Natural killer cell (primary cell): ENCODE measurements at places on chromosomes 16 and 17.

DNA sequence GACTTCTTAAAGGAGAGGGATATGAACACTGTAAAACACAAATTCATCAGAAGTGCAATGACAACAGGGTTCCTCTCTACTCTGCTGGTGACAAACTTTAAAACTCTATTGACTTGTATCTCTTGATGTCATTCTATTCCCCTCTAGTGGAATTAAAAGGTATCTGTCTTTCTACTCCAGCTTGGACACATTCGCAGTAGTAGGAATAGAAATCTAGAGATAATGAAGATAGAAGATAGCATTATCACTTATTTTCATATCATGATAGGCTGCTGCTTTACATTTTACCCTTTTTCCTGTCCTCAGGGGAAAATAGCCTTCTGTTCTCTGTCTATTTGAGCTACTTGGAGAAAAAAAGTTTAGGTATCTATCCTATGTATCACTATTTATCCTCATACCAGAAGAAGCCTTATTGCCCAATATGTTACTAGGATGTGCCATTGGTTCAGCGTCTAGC is 209.6 kb upstream of the CACNG5 start:
- no peak for DNase-seq

GRCh38 chr17:28954886-28955285 is 3.6 kb upstream of the PHF12 start:
- no peak for DNase-seq

- no peak for DNase-seq
These were observed 15.7 kb upstream of the MTSS2 start for GRCh38 chr16:70701596-70701995.

GRCh38 chr16:27421961-27422740 is 20.2 kb downstream of the IL21R start:
- DNase-seq, result no peak

GRCh38 chr16:79272141-79272577 is 328.4 kb downstream of the MAF start:
- peak; percentile 33 for DNase-seq
